ENCODE measurements at places on chromosomes 1 and 21. TPM values are rescaled to one million over a fixed set of nuclear protein-coding genes. Genes with fewer than 3 reads are reported as not detected.

SLFNL1 gene
- 2.8 TPM for total RNA-seq

ABCG1 gene
- total RNA-seq, result 36.4 TPM

EFNA1 gene
- total RNA-seq, result 202 TPM

ITLN1 gene
- 1.6 TPM for total RNA-seq

KLF17 gene
- total RNA-seq, result 0.28 TPM

TXNDC12 gene
- 51.9 TPM for total RNA-seq

GUCA2B gene
- total RNA-seq, result not detected

OR10J1 gene
- not detected for total RNA-seq

NPHS2 gene
- total RNA-seq, result not detected

PDC gene
- total RNA-seq, result not detected

KRTAP10-4 gene
- total RNA-seq, result not detected

CSF1 gene
- 65.3 TPM for total RNA-seq

SLC1A7 gene
- 0.61 TPM for total RNA-seq

PRELP gene
- total RNA-seq, result 18.9 TPM

- no peak overlapping the region for H3K27ac ChIP-seq
- no peak for DNase-seq
- no peaks in the 10 kb centered on the region for H3K27me3 ChIP-seq
- no peak overlapping the region for H3K4me3 ChIP-seq
- no peaks in the 10 kb centered on the region for H3K36me3 ChIP-seq
Observed at GRCh38 chr1:198606020-198606438, 32.8 kb upstream of the PTPRC start.

- H3K27ac ChIP-seq, result no peak overlapping the region
- no peak overlapping the region for H3K4me3 ChIP-seq
- no peak for DNase-seq
Observed at GRCh38 chr1:5466487-5466886, 525.7 kb downstream of the NPHP4 start.

GRCh38 chr1:241838897-241839296 lies 9.1 kb upstream of the EXO1 start:
- DNase-seq, result no peak
- no peaks in the 10 kb centered on the region for H3K4me1 ChIP-seq
- H3K36me3 ChIP-seq, result no peaks in the 10 kb centered on the region

DNA sequence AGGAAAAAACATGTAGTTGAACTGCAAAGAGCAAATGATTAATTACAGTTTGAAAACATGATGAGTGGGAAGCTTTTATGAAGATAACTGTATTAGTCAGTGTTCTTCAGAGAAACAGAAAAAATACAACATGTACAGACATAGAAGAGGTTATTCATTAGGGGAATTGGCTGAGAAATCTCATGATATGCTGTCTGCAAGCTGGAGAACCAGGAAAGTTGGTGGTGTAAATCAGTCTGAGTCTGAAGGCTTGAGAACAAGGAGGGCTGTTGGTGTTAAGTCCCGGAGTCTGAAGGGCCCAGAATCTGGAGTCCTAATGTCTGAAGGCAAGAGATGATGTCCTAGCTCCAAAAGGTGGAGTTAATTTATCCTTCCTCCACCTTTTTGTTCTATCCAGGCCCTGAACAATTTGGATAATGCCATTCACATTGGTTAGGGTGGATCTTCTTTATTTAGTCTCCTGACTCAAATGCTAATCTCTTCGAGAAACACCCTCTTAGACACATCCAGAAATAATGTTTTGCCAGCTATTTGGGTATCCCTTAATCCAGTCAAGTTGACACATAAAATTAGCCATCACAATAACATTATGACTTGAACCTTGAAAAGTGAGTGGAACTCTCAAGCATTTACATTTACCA lies 672.9 kb upstream of the PTBP2 start:
- no peak overlapping the region for H3K27ac ChIP-seq
- no peaks in the 10 kb centered on the region for H3K27me3 ChIP-seq
- DNase-seq, result no peak
- H3K36me3 ChIP-seq, result no peaks in the 10 kb centered on the region

DNA sequence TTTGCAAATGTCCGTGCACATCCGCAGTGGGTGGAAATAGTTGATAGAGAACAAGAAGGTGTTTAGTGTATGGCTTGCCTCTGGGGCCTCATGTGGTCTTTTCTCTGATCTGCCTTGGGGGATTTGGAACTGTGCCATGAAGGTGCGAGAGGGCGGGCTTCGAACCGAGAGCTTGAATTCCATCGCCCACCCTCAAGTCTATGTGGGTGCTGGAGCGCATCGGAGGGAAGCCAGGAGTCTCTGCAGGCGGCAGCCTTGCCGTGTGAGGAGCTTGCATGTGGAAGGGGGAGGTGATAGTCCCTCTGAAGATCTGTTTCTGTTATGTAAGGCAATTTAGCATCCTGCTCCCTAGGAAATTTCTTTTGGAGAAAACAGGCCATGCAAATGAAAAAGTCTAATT lies 119.6 kb downstream of the HUNK start:
- no peak overlapping the region for H3K4me3 ChIP-seq
- DNase-seq, result no peak
- no peaks in the 10 kb centered on the region for H3K27me3 ChIP-seq
- H3K36me3 ChIP-seq, result peaks cover 2% of the 10 kb centered on the region
- H3K27ac ChIP-seq, result no peak overlapping the region

DNA sequence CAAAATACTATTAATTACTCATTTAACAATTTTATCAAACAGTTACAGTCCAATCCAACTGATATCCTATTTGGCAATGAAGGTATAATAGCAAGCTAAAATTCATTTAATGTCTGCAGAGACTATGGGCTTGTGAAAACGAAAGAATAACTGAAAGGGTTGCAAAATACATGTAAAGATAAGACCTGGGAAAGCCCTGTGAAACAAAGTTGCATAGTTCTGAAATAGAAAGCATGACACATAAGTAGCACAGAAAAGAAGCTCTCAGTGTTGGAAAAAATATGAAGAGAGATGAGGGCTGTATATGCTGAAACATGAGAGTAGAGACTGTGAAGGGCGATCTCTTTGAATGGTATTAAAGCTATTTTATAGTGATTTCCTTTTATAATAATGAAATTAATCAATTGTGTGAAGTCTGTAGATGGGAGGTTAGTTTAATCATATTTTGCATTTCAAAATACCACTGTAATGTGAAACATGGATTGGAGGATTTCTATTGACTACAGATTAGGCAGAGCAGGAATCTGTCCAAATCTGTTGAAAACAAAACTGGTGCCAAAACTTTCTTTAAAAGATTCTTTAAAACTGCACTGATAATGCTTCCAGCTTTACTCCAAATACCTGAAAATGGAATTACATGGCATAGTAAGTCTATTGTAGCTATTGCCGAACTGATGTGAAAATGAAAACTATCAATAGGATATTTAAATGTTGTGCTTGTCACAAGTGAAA lies 1518.9 kb upstream of the B3GALT2 start:
- H3K4me1 ChIP-seq, result no peaks in the 10 kb centered on the region
- no peak for DNase-seq
- no peak overlapping the region for H3K27ac ChIP-seq
- H3K36me3 ChIP-seq, result no peaks in the 10 kb centered on the region
- no peaks in the 10 kb centered on the region for H3K27me3 ChIP-seq

- no peaks in the 10 kb centered on the region for H3K36me3 ChIP-seq
- no peak overlapping the region for H3K4me3 ChIP-seq
- H3K27me3 ChIP-seq, result no peaks in the 10 kb centered on the region
- H3K27ac ChIP-seq, result no peak overlapping the region
- no peak for DNase-seq
- no peaks in the 10 kb centered on the region for H3K4me1 ChIP-seq
Observed at GRCh38 chr1:25936947-25937346, 30.7 kb upstream of the STMN1 start.

DNA sequence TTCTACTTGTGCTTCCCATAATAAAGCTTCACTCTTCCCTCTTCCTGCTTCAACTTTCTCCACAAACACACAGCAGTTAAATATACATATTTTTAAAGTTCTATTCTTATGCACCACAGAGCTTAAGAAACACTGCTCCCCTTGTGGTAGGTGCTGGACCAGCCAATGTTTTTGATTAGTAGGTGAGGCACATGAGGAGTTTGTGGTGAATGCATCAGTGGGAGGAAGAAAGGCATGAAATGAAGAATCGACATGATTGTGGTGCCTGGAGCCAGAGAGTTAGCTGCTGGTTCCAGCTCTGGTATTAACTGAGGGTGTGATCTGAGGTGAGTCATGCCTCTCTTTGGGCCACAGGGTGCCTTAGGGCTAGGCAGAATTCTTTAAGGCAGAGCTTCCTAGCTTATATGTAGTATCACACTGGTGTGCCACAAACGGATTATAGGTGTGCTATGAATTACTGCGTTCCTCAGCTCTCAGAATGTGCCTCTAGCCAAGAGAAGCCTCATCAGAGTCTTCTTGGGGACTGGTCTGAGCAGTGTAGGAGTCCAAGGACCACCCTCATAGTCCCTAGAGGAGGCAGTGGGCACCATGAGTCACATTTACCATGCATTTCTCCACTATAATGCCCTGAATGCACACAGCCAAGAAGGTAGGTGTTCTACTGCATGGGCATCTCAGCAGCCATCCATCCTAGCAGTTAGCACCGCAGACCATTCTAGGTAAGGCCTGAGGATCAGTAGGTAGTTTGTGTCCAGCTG lies 97.4 kb upstream of the SGIP1 start:
- peaks cover 6% of the 10 kb centered on the region for H3K4me1 ChIP-seq
- no peaks in the 10 kb centered on the region for H3K36me3 ChIP-seq
- no peak for DNase-seq
- no peak overlapping the region for H3K27ac ChIP-seq

DNA sequence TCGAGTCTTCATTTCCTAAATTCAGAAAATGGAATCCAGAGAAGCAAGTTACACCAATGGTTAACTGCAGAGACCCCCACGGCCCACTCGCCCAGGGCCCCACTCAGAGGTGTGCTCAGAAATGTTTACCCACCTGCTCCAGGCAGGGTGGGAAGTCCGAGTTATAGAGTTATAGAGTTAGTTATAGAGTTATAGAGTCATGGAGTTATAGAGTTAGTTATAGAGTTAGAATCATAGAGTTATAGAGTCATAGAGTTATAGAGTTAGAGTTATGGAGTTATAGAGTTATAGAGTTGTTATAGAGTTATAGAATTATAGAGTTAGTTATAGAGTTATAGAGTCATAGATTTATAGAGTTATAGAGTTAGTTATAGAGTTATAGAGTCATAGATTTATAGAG lies 31.7 kb downstream of the UBASH3A start:
- no peaks in the 10 kb centered on the region for H3K27me3 ChIP-seq
- no peaks in the 10 kb centered on the region for H3K4me1 ChIP-seq
- H3K4me3 ChIP-seq, result no peak overlapping the region
- H3K27ac ChIP-seq, result no peak overlapping the region

DNA sequence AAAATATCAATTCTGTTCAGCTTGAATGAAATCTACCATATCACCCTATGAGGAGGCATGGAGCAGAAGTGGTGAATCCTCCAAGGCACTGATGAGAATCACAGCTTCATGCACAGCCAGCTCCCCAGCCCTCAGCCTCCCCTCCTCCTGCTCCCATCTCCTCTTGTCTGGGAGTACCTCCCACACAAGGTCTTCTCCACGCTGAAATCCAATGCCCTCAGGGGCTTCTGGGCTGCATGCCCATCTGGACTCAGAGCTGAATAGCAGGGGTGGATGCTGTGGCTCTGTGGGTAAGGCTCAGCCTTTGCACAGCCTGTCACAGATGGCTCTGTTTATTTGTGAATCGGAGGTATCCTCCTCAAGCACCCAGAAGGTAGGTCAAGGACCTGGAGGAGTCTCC lies 48.6 kb downstream of the KCNC4 start:
- no peak overlapping the region for H3K4me3 ChIP-seq
- no peak overlapping the region for H3K27ac ChIP-seq
- DNase-seq, result no peak
- no peaks in the 10 kb centered on the region for H3K36me3 ChIP-seq
- no peaks in the 10 kb centered on the region for H3K27me3 ChIP-seq
- no peaks in the 10 kb centered on the region for H3K4me1 ChIP-seq

DNA sequence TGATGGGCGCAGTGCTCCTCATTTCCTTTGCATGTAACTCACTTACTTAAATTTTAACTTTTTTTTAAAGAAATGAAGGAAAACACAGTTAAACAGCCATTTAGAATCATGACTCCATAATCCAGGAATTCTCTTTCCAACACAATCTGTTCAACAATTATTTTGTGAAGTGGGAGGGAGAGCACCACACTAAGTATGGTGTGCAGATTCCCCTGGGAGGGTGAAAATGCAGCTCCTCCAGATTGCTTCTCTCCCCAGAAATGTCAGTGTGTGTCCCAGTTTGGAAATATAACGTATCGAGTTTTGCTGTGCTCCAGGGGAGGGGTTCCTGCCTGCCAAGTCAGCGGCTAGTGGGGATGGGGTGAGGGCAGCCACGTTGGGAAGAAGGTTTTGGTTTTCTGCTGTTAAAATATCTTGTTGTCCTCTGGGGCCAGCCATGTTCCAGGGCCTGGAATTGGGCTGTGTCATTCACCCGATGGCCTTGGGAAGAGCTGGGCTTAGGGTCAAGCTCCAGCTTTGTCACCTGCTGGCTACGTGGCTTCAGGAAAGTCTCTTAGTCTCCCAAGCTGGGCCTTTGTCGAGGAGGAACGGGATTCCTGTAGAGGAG lies 17.3 kb upstream of the DISP3 start:
- no peak overlapping the region for H3K27ac ChIP-seq
- no peaks in the 10 kb centered on the region for H3K27me3 ChIP-seq
- peaks cover 3% of the 10 kb centered on the region for H3K4me1 ChIP-seq
- DNase-seq, result no peak
- no peaks in the 10 kb centered on the region for H3K36me3 ChIP-seq
- H3K4me3 ChIP-seq, result no peak overlapping the region

- peaks cover 6% of the 10 kb centered on the region for H3K4me1 ChIP-seq
- no peaks in the 10 kb centered on the region for H3K36me3 ChIP-seq
- peak overlapping the region; percentile 81 for H3K27ac ChIP-seq
- peak; percentile 61 for DNase-seq
Observed at GRCh38 chr21:42227909-42228708, 9.2 kb downstream of the ABCG1 start.

GRCh38 chr1:162625679-162626078 lies 6.6 kb upstream of the DDR2 start:
- no peaks in the 10 kb centered on the region for H3K36me3 ChIP-seq
- no peaks in the 10 kb centered on the region for H3K27me3 ChIP-seq
- peaks cover 38% of the 10 kb centered on the region for H3K4me1 ChIP-seq
- no peak overlapping the region for H3K4me3 ChIP-seq
- H3K27ac ChIP-seq, result no peak overlapping the region
- no peak for DNase-seq

DNA sequence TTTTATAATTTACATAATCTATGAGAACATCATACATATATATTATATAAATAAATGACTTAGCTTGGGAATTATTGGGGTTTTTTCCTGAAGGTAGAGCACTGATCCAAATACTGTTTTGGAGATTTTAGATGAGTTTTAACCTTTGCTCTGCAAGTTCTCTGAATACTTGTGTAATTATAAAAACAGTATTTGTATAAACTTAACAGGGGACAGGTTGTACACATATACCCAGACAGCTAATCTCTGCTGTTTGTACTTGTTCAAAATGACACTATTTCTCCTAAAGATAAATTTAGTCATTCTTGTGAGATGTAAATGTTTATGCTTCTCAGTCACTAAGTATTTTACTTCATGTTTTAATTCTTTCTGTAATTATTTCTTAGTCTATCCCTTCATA lies 8.7 kb downstream of the AGL start:
- no peaks in the 10 kb centered on the region for H3K36me3 ChIP-seq
- H3K27me3 ChIP-seq, result no peaks in the 10 kb centered on the region
- no peaks in the 10 kb centered on the region for H3K4me1 ChIP-seq
- H3K27ac ChIP-seq, result no peak overlapping the region
- no peak for DNase-seq
